ENCODE measurements at places on chromosomes 16 and 17.

- no peak for DNase-seq
These were observed 253.9 kb downstream of the SEC14L1 start for GRCh38 chr17:77394540-77395295.

DNA sequence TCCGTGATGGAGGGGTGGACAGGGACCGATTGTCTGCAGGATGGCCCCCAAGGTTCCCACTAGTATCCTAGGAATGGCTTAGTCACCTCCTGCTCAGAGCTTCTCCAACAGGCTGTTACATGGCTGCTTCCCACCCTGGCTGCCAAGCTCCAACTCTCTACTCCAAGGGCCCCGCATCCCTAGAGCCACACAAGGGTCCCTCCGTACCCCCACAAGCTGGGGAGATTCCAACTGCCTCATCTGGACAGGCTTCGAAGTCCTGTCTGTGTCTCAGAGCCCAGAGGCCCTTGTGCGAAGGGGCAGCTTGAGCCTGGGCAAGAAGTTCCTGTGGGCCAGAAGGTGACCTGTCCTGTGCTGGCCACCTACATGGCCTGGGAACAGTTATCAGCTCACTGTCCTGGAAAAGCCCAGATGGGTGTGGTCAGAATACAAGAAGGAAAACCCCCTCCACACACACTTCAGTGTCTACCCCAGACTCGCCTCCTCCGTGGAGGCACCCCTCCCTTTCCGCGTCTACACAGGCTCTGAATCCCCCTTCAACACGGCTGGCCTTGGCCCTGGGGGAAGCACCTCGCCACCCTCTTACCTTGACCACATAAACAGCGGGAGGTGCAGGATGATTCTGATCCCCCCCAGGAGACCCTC is 586 bp downstream of the MEAK7 start:
- no peak for DNase-seq

- no peak for DNase-seq
These were observed 3.8 kb downstream of the LITAFD start for GRCh38 chr16:8885674-8886592.

DNA sequence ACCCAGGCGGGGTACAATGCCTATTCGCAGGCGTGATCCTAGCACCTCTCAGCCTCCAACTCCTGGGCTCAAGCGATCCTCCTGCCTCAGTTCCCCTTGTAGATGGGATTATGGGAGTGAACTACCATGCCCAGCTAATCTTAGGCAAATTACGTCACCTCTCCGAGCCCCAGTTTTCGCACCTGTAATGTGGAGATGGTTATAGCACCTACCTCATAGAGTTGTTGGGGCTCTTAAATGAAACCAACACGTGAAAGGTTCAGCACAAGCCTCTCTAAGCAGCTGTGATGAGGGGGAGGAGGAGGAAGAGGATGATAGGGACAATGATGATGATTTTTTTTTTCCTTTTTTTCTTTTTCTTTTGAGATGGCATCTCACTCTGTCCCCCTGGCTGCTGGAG is 59.9 kb downstream of the ABR start:
- no peak for DNase-seq

- DNase-seq, result no peak
These were observed 61.1 kb upstream of the MTMR4 start for GRCh38 chr17:58575511-58575910.

GRCh38 chr17:45189009-45189408 is 27.3 kb downstream of the HEXIM2 start:
- DNase-seq, result no peak

DNA sequence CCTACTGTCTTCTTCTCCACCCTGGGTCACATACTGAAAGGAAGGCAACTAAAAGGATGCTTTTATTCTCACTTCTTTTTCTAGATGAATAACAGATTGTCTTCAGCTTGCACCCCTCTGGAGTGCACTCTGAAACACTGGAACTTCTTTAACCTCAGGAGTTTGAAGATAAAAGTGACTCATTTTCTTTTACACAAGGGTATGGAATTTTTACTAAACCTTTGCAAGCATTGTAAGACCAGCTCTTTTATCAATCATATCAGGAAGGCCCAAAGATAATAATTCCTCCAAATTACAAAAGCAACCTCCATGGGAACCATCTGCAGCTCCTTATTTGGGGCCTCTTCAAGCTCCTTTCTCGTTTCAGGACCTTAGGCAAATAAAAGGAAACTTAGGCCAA is 193.5 kb upstream of the KIF2B start:
- DNase-seq, result no peak

DNA sequence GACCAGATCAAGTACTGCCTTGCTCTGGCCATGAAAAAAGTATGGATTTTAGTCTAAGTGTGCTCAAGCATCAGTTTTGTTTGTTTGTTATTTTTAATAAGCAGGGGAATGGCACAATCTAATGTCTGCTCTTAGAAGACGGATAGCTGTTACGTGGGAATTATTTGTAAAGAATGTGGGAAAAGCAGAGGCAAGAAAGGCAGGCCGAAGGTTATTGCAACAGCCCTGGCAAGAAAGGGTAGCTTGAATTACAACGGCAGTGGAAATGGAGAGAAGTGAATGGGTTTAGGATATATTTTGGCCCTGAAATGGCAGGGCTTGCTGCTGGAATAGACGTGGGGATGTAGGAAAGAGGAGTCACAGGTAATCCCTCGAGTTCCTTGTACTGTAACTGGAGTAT is 987 bp upstream of the HASPIN start:
- DNase-seq, result no peak

DNA sequence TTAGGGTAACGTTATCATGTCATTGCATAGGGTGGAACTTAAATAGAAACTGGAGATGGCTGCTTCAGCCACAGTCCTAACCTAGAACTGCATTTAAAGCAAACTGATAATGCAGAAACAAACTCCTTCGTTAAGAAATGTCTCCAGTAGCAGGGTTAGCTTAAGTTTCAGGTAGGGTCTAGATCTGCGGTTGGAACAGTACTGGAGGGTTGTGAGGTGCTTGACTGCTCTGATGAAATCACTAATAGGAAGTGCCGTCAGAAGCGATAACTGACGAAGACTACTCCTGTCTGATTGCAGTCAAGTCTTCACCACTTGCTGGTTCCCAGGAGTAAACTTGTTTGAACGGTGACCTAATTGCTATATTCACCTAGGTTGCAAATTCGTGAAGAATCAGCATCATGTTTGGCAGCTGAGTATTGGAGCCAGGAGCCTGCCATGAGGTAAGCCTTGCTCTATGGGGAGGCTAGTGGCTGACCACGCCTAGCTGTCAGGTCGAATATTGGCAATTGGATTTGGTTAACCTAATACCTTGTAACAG is 24.5 kb downstream of the TRPV2 start:
- DNase-seq, result peak; percentile 55

GRCh38 chr17:56451629-56452028 is 141.9 kb upstream of the NOG start:
- no peak for DNase-seq
